ENCODE measurements at places on chromosomes 13 and 19. TPM values are rescaled to one million over a fixed set of nuclear protein-coding genes. Genes with fewer than 3 reads are reported as not detected.
A peak's percentile ranks its signal among the peaks of the same experiment; 100 is the strongest.

GRCh38 chr19:7590256-7590655, 5.4 kb upstream of the CAMSAP3 start:
- no peak for DNase-seq

DNA sequence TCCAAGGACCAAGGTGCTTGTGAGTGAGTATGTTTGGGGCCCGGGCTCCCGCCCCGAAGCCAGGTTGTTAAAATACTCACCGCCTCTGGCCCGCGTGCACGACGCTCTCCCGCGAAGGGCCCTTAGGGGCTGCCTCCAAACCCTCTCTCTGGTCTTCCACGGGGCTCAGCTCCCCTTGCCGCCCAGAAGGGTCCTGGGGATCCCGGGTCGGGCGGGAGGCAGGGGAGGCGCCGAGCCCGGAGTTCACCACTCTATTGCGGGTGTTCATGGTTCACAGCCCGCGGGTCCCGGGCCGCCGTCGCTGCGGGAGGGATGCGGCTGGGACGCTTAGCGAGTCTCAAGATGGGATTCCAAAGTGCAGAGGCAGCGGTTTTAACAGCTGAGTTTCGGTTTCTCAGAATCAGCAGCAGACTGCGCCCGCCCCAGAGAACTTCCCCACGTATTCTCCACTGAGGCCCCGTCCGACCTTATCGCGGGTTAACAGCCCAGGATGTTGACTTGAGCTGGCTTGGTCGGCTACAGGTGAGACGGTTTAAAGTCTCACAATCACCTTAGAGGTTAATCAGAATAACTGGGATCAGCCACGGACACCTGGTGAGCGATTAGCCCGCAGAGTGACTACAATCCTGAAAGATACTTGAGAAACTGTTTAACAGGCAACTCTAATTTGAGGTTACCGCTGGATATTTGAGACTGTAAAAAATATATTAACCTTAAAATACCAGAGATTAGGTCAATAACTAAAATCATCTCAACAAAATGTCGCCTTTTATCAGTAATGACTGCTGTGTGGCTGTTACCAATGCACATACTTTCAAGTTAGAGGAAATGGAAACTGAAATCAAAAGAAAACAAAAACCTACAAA, at the start of gene EPSTI1:
Gene EPSTI1, minus strand, starts transcription at position 344 of the 866 bp plus-strand sequence. Its CDS starts 76 bp downstream, at position 268.
- DNase-seq: peak; percentile 76

- DNase-seq: no peak
These were observed 86.7 kb upstream of the UQCRFS1 start for GRCh38 chr19:29299416-29300380.

TSKS gene
- total RNA-seq: not detected

ARHGAP33 gene
- total RNA-seq: 25.0 TPM

Measured in H1 (cell line).